EL (cell line): ENCODE measurements at places on chromosomes 13 and 19.

DNA sequence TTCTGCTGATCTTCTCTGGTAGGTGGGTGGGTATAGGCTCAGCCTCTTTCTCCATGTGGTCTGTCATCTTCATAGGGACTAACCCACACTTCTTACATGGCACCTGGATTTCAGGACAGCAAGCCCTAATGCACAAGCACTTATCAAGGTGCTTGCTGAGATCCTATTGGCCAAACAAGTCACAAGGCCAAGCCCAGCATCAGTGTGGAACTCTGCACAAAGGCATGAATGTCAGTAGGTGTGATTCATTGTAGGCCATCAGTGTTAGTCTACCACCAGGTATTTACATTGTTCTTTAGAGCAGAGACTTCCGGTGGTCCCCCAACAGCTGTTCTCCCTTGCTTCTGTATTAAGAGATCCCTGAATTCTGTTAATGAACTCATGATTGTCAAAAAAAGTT is 8.3 kb upstream of the RB1 start:
- no peak for DNase-seq

GRCh38 chr13:70959035-70959775 is 851.0 kb upstream of the KLHL1 start:
- DNase-seq, result no peak

GRCh38 chr19:46159418-46160232 is 11.6 kb downstream of the IGFL2 start:
- DNase-seq, result no peak

GRCh38 chr19:42274065-42274682 is 5.1 kb downstream of the CIC start:
- DNase-seq, result no peak

DNA sequence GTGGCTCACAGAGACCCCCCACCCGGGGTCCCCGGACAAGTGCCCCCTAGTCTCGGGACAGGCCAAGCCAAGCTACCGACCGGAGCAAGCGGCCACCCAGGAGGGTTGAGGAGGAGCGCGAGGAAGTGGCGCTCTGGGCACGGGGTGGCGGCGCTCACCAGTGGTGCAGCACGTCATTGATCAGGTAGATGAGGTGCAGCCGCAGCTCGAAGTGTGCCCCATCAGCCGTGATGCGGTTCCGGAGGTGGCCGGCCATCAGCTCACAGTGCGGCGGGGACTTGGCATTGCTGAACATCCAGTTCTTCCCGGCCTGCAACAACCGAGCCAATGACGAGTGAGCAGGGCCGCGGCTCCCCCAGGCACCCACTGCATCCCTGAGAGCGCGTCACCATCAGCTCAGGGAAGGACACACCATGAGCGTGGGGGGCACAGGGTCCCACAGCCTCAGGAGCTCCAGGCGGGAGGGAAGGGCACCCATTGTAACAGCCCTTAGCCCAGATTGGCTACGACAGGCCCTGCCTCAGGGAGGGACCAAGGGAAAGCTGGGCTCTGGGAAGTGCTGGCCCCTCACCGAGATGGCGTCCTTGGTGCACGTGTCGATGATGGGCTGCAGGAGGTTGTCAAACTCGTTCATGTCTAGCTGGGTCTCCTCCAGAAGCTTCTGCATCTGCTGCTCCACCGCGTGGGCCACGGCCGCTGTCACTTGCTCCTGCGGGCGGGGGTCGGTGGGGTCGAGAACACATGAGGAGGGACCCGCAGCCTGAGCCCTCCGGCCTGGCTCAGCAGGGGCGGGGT is 9.6 kb downstream of the CHERP start:
- DNase-seq, result no peak
